ENCODE measurements at places on chromosomes 16 and 17. TPM values are rescaled to one million over a fixed set of nuclear protein-coding genes. Genes with fewer than 3 reads are reported as not detected.

DNA sequence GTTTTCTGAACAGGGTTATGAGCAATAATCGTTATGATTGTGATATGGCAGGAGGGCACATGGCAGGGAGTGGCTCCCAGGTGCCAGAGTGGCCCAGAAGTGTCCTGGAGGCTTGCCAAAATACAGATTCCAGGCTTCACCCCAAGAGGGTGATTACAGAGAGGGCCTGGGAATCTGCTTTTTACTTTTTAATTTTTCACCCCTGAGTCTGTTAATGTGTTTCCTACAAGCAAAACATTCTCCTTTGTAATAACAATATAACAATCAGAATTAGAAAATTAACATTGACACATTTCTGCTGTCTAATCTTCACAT, 212.4 kb downstream of the SNX29 start:
- DNase-seq = no peak

- DNase-seq = no peak
Measured at GRCh38 chr17:75637143-75637538, 3.9 kb downstream of the SMIM5 start.

Gene ERAL1
- total RNA-seq = 17.6 TPM

Gene SRCIN1
- 0.64 TPM for total RNA-seq

GRCh38 chr16:84820771-84821170, 986 bp downstream of the CRISPLD2 start:
- DNase-seq = no peak

Gene GAS2L2
- total RNA-seq = under 0.01 TPM

Gene LGALS9B
- 0.26 TPM for total RNA-seq

DNA sequence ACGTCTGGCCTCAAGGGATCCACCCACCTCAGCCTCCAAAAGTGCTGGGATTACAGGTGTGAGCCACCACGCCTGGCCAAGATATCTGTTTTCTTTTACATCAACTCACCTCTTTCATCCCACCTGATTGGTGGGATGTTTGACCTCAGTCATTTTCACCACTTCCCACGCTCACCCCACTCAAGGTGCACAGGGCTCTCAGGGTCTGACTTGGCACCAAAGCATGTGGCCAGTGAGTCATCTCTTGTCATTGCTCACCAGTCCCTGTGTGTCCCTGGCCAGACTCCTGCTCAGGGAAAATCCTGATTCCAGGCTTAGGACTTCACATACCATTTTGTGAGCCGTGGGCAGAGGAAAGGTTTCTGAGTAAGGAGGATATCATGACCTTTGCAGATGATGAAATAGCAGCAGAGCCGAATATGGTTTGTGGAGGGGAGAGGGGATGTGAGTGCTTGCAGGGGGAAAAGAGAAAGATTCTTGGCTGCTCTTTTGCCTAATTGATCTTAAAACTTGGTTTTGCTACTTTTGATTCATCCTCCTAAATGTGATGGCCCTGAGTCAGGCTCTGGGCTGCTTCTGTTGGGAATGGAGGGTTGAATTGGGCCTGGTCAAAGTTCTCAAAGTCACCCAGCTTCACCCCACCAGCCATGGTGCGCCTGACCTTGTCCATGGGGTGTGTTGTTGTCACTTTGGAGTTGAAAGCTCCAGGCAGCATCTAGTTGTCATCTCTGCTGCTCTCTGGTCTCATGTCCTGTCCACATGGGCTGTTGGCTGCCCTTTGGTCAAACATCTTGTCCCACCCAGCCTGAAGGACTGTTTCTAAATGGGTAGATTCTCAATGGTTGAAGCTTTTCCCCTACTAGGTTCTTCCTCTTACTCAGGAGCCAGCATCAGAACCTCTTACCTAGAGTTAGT, 6.0 kb upstream of the KCNH6 start:
- peak; percentile 75 for DNase-seq

Gene NPW
- total RNA-seq = 0.13 TPM

Gene KLHL10
- 0.13 TPM for total RNA-seq

- DNase-seq = peak; percentile 12
Measured at GRCh38 chr17:51185763-51186332, 19.6 kb downstream of the NME2 start.

- peak; percentile 73 for DNase-seq
Measured at GRCh38 chr17:17412326-17412725, 64.5 kb upstream of the MED9 start.

DNA sequence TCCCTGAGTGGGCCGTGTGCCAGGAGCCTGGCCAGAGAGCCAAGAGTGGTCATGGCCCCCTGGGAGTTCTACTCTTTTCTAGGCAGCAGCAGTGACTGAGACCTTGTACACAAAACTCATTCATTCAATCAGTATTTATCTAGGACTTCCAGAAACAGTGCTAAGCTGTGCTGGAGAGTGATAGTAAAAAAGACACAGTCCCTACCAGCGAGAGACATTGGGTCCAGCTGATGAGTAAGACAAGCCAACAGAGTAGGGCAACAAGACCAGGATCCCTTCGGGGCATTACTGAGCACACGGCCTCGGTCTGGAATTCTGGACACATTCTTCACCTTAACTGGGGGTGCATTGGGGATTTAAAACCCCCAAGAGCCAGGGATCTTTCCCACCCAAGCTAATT, 20.2 kb downstream of the CBX4 start:
- DNase-seq = no peak

DNA sequence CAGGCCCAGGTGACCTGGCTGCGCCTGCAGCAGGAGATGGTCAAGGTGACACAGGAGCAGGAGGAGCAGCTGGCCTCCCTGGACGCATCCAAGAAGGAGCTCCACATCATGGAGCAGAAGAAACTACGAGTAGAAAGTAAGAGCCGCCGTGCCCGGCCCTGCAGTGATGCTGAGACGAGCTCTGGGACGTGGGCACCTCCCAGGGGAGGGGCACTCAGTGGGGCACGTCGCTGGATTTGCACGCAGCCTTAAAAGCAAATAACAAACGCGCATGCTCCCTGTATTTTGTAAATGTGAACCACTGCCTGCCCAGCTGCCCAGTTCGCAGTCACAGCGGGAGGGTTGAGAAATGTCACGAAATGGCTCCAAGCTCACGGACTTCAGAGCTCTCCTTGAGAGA, 15.3 kb upstream of the GAA start:
- DNase-seq = no peak

DNA sequence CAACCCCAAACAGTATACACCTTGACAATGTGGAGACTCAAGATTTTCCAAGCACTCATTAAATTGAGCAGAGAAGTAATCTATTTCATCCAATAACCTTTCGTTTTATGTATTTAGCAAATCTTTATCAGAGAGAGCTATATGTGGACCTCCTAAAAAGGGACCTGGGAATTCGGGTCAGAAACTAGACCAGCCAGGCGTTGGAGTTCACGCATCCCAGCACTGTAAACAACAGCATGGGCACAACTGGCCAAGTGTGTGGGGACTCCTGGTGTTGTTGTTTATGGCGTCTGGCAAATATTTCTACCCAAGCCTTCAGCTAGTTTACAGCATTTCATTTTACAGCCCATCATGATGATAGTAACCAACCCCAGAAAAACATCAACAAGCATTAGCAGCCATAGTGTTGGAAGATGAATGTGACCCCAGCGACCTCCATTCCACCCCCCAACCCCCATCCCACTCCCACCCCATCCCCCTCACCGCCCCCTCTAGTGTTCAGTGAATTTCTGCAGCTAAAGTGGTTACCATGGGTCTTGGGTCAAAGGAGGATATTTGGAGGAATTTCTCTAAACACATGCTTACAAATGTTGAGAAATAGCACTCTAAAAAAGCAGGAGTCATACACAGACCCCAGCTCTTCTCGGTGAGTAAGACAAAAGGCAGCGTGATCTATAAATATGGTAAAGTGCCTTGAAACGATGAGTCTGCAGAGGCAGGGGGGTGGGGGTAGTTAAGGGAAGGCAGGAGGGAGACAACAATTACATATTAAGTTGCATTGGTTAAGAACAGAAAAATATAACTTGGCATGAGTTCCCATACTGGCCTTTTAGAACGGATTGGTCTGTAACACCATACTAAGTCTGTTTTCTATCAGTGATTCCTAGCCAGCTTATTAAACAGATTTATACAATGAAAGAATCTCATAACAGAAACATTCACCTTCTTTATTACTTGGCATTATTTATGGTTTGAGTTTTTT, 91.4 kb upstream of the TBX2 start:
- DNase-seq = no peak

DNA sequence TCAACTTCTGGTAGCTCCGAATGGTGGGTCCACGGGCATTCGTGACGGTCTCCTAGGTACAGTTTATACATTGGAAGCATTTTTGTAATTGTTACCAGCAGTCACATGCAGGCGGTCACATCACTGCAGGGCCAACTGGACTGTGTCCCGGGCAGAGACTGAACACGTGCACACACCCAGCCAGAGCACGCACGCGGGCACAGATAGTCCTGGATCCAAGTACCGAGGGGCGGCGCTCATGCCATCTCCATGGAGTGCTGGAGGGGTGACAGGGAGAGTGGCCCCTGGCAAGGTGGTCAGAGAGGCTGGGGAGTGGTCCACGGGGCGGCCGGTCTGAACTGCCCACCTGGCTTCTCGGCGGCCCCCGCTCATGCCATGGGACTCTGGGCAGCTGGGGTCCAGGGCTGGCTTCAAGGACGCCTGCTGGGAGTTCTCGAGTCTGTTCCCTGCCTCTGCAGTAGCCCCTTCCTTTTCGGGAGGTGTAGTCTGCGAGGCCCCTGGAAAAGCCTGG, 34.2 kb downstream of the BAIAP2 start:
- no peak for DNase-seq

DNA sequence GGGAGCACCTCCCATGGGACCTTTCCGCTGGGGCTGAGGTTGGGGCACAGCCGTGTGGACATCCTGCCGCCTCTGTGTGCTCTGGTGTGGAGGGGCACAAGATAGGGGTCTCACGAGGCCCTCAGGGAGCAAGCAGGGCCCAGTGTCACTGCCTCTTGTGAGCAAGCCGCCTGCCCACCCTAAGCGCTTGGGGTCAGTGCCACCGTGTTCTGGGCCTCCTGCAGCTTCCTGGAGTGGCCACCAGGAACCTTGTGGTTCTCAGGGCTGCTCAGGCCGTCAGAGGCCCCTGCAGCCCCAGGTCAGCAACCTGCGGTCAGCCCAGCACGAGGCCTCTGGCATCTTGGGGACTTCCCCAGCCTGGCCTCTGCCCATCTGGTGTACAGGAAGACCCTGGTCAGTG, 13.6 kb upstream of the CAPN15 start:
- no peak for DNase-seq

DNA sequence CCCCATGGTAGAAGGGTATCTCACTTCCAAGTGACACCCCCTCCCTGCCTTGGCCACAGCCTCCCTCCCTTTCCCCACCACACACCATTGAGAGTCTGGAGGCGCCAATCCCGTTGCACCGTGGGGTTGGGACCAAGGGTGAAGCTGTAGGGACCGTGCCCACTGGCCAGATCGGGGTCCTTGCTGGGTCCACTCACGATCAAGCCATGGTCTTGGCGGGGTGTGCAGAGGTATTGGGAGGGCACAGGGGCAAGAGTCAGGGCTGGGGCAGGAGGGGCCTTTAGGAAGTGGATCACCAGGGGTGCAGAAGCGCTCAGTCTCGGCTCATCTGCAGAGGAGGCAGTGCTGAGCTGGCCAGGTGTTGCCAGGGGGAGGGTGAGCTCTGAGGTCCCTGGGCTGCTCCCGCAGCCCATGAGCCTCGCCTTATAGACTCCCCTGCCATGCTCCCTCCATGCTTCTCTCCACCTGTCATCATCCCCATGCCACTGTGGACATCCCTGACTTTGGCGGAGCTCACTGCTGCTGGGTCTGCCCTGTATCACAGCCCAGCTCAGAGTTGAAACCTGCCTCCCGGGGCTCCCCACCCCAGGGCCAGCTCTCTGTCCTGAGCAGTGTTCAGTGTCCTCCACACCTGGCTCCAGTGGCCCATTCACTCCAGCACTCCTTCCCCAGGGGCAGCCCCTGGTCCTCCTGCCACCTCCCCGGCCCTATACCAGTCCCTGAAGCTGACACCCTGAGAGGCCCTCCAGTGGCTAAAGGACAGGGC, 8.3 kb downstream of the CDH16 start:
- no peak for DNase-seq

All from bronchial epithelial cell (primary cell).